ENCODE measurements at places on chromosomes 2 and 18.

DNA sequence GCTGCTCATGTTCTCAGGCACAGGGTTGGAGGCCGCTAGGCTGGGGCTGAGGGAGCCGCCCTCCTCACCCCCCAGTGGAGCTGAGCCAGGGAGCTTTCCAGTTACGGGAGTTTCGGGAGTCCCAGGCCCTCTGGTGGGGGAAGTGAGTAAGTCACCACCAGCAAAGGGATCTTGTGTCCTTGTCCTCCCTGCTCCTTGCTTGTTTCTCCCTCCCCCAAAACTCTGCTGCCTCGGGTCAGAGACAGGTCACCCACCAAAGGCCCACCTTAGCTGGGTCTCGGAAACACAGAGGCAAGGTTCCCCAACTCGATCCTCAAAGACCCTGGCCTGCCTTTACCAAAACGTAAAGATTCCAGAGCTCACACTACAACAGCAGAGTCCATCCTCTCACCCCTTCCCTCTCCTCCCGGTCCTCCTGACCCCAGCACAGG is 60.5 kb upstream of the POMC start:
- DNase-seq: peak; percentile 30

GRCh38 chr2:121699421-121700333 is 37.0 kb downstream of the NIFK start:
- peak; percentile 64 for DNase-seq

DNA sequence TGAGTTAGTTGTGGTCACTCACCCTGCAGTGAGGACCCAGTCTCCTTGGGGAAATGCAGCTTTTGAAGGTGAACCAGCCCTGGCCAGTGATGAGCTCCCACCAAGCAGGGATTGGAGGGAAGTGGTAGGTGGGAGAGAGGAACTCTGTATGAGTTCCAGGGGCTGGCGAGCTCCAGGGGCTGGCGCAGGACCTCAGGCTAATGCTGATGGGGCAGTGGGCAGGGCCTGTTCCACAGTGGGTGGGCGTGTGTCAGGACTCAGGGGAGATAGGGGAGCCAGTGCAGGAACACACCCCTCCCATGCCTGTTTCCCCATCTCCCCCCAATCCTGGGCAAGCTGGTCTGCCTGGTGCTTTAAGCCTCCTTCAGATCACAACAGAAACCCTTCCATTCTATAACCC is 208.4 kb downstream of the DYSF start:
- DNase-seq: no peak

DNA sequence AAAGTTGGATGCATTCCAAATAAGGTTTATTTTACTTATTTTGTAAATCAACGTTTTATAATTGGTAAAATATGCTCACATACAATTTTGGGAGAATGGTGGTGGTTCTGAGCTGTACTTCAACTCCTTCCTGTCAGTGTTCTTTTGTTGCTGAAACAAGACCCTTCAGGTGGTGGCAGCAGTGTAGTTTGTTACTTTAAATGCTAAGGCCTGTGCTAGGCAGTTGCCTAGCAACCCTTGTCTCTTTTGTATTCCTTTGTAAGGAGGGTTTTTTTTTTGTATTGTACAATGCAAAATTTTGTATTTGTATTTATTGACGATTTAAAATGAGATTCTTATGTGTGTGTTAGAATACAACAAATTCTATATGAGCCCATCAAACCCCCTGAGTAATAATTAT is 166.0 kb upstream of the FAM98A start:
- DNase-seq: no peak

DNA sequence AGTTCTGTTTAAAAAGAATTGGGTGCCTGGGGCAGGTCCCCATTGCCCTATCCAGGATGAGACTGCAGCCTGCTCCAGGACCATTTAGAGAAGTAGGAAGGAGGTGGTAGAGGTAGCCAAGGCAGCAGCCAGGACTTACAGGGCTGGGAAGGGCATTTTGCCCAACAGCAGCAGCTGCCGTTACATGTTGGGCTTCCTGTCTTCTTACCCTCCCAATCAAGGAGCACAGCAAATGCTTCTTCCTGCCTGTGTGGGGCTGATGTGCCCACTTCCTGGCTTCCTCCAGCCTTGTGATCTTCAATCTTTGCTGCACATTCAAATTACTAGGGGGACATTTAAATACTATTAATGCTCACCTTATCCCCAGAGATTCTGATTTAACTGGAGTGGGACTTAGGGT is 112.0 kb downstream of the QPCT start:
- DNase-seq: no peak

DNA sequence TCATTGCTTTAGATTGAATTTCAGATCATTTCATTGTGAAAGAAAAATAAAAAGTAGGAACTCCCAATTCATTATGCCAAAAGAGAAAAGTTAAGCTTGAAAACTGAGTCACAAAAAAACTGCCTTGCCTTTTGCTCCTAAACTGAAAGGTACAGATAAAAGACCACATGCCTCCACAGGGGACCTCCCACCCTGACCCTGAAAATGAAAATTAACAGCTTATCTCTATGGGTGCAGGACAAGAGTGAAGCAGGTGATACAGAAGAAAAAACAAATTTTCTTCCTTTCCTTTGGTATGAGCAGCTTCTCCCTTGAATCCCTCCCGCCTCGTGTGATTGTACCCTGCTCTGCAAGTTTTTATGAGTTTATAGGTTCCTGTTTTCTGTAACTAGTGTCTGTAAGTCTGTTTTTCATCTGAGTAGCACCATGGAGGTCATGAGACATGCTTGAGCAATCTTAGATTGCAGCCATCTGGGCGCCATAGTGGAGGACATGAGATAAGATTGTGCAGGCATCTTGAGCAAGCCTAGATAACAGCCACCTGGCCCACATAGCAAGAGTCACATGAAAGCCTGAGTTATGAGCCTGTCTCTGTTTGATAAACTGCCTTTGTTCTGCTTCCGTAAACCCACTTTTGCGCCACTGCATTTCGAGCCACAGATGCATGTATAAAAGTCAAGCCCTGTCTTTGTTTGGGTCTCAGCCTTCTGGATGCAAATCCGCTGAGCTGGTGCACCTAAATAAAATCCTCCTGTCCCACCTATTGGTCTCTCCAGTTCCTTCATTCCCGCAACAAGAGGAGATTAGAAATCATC is 56.2 kb upstream of the DYNC1I2 start:
- no peak for DNase-seq

GRCh38 chr2:68943581-68944568 is 8.8 kb downstream of the GKN2 start:
- DNase-seq: peak; percentile 46

- no peak for DNase-seq
These were observed 523.5 kb downstream of the ARHGAP15 start for GRCh38 chr2:143652692-143653091.

- DNase-seq: no peak
These were observed 234.3 kb upstream of the HS6ST1 start for GRCh38 chr2:128552806-128553551.

GRCh38 chr2:20595439-20596192 is 55.3 kb downstream of the HS1BP3 start:
- DNase-seq: no peak

GRCh38 chr18:44135741-44136140 is 544.9 kb upstream of the SETBP1 start:
- no peak for DNase-seq

- DNase-seq: peak; percentile 83
These were observed 323.5 kb upstream of the TANK start for GRCh38 chr2:160836755-160837154.

DNA sequence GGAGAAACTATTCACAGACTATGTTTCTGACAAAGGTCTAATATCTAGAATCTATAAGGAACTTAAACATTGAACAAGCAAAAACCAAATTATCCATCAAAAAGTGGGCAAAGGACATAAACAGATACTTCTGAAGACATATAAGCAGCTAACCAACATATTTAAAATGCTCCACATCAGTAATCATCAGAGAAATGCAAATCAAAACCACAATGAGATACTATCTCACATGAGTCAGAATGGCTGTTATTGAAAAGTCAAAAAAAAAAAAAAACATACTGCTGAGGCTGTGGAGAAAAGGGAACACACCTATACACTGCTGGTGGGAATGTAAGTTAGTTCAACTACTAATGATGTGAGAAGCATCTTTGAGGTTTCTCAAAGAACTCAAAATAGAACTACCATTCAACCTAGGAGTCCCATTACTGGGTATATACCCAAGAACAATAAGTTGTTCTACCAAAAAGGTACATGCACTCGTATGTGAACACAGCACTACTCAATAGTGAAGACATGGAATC is 220.4 kb upstream of the TFPI start:
- DNase-seq: peak; percentile 30

DNA sequence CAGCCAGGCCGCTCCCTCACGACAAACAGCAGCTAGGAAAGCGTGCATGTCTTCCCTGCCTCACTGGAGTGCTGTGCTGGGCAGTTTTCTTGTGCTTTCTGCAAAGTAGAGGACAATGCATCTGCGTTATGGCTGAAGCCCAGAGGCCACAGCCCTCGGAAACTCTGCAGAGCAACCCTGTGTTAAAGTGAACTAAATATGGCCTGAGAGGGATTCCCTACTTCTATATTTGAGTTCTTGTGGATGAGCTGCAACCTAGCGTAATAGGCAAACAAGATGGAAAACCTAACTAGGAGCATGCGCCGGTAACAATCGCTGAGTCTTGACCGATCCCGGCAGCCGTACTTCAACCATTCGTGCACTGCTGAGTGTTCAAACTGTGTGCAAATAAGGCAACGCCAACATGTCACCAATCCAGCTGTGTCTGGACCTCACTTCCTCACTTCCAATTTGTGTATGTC is 471.9 kb upstream of the HS6ST1 start:
- DNase-seq: no peak

DNA sequence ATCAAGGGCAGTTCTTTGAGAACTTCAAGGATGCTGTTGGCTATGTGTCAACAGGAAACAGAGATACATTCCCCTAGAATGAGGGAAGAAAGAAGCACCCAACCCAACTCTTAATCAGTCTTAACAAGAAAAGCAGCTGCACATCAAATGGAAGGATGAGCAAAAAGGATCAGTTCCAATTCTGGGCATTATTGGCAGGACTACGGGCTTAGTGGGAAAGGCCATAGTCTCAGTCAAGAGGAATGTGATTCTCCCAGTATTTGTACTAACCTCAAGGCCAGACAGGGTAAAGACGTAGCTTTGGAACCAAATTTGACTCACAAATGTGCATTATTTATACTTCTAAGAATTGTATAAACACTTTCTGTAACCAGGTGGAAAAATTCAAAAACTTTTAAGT is 18.2 kb downstream of the BMP10 start:
- DNase-seq: no peak

GRCh38 chr18:70135604-70136003 is 69.9 kb downstream of the RTTN start:
- DNase-seq: no peak

- no peak for DNase-seq
These were observed 52.3 kb upstream of the ROCK2 start for GRCh38 chr2:11396467-11397445.

DNA sequence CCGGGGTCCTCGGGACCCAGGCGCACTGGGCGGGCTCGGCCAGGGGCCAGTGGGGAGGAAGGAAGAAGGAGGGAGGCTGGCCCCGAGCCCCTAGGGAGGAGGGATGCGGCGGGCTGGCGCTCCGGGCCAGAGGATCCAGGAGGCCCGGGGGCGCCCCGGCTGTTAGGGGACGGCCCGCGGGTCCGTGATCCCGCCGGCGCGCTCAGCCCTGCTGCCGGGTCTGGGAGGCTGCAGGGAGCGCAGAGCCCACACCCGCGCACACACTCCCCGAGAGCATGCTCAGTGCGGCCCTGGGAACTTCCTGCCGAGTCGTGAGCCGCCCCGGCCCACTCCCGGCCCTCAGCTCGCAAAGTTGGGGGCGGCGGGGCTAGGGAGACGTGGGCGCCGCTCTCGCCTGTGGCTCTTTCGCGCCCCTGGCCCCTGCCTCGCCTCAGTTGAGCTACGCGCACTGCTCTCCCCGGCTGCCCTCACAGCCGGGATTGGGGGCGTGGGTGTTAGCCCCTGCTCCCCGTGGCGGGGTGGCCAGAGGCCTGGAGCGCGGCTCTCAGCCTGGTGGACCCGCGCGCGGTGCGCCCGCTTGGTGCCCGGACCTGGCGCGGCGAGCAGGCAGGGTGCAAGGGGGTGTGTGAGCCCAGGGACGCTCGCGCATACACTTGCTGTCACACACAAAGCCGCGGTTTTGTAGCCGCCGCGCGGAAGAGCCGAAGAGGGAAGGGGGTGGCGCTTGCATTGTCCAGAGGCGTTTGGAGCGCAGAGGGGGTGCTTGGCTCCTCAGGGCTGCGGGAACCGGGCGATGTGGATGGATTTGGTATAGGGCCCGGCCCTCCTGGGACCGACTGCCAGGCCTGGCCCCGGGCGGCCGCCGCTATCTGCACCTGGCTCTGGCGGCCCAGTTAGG is 132.9 kb upstream of the MGAT5 start:
- DNase-seq: no peak

- no peak for DNase-seq
These were observed 5.3 kb upstream of the RAB12 start for GRCh38 chr18:8603663-8604520.

DNA sequence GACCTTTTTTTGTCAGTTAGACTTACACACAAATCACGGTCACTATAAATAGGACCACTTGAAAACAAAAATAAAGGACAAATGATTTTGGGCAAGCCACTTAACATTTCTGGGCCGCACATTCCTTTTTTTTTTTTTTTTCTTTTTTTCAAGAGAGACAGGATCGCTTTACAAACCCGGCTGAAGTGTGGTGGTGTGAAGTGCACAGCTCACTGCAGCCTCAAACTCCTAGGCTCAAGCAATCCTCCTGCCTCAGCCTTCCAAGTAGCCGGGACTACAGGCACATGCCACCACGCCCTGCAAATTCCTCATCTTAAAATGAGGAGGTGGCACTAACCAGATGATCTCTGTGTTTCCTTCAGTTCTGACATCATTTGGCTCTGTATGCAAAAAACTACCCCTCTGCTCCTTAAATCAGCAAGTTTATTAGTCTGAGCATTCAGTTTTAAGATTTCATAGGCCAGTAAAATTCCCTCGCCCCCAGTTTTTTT is 28.3 kb upstream of the MRO start:
- DNase-seq: no peak

DNA sequence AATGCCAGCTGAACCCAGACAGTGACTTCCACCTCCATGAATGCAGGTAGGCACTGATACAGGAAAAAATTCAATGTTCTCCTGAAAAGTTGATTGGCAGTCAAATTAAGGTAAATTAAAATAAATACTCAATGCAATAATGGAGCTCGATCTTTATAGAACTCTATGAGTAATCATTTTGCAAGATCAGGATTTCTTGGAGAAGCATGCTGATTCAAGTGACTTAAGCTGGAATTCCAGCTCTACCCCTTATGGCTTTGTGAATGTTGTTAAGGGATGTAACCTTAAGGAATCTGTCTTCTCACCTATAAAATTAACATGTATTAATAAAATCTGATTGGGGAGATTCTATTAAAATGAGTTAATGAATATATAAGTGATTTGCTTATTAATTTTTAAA is 145.1 kb downstream of the QPCT start:
- DNase-seq: no peak
